Brain pericyte (primary cell): ENCODE measurements at places on chromosomes 5 and 9.

DNA sequence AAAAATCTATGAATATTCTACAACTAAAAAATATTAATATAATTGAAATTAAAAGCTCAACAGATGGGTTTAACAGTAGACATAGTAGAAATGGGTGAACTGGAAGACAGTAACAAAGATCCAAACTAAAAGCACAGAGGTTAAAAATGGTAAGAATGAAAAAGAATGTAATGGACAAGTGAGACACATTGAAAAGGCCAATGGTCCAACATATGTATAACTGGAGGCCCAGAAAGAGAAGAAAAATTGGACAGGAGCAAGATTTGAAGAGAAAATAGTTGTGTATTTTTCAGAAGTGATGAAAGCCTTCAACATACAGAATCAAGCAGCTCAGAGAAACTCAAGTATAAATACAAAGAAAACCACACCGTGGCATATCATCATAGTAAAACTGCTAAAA lies 58.6 kb downstream of the PCDHGC5 start:
- DNase-seq, result no peak

DNA sequence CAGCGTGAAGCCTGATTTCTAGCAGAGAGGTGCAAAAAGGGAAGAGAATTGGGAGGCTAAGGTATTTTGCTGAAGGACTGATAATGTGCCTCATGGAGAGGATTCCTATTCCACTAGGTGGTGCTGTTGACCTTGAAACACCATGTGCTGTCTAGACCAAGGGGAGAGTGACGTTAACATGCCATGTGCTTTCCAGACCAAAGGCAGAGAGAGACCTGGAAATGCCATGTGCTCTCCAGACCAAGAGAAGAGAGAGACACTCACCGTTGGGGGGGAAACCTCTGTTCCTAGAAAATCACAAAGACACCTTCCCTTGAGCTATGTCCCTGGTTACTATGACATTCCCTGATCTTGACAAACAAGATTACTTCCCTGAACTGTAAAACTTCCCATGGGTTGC lies 286.0 kb upstream of the TUSC1 start:
- DNase-seq, result peak; percentile 15

DNA sequence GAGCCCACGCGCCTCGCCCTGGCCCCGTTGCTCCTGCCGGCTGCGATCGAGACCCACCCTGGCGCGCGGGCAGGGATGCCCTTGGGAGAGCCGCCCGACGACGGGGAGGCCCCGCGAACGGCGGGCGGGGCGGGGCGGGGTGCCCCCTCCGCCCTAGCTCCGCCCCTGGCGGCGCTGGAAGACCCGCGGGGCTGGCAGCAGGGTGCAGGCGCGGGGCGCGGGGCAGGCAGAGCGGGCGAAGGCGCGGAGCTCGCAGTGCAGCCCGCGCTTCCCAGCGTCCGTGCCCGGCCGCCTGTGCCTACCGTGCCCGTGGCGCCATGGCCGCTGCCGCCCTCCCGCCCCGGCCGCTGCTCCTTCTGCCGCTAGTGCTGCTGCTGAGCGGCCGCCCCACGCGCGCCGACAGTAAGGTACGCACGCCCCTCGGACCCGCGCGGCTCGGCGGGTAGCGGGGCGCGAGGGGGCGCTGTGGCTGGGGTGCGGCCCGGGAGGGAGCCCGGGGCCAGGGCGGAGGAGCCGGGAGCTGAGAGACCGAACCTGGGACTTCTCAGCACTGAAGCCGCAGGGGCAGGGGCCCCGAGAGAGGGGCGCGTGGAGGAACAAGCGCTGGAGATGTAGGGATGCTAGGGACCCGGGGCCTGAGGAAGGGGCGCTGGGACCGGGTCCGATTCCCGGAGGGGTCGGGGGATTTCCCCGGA lies at the start of gene OLFML2A:
OLFML2A (plus strand) TSS at position 180 of the 695 bp plus-strand sequence; CDS start at position 318, 138 bp downstream.
- DNase-seq, result no peak

GRCh38 chr9:4538621-4539020 lies 48.4 kb downstream of the SLC1A1 start:
- no peak for DNase-seq

DNA sequence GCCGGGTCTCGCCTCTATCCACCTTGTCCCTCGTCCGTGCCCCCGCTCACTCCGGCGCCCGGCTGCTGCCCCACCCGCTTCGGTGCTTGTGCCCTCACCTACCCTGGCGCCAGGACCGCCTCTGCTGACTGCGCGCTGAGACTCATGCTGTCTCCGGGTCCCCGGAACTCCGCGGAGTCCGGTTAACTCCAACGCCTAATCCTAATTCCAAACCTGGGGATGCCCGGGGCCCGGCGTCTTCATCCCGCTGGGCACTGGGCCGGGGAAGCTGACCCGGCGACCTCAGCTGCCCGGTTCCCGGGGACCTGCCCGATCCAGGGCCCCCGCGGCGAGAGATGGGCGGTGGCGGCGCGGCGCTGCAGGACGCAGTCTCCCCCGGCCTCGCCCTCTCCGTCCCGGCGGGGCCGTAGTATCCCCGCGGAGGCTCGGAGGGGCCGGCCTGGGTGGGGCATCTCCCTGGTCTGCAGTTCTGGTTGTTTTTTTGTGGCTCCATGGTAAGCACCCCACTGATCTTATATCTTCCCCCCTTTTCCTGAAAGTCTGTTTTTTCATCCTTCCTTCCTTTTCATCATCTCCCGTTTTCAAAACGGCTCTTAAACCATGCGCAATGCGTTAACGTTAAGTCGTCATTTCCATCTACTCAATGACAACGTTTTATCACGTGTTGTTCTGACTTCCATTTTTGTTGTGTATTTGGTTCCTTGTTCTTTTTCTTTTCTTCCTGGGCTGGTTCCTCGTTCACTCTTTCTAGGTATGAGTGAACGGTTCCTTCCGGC lies 41.1 kb upstream of the PLEKHG4B start:
- no peak for DNase-seq

DNA sequence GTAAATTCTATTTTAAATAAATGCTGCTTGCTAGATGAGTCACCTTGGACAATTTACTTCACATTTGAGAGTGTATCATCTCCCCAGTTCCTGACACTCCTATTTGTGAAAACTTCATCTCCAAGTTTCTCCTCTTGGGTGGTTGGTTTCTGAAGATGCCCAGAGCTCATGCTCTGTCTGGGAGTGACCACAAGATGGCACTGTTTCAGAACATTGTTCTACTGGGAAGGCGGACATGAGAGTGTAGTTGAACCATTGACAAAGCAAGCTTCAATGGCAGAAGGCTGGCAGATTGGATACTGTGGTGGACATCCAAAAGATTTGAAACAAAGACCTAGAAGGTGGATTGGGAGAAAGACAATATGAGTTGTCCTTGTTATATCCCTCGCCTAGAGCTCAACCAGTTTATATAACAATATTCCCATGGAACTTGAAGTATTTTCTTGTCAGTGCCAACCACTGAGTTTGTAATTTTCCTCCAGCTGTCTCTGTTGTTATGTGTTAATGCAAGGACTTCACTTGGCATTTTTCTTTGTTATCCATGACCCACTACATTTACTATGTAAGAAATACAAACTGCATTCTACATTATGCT lies 234.3 kb upstream of the ANKH start:
- DNase-seq, result peak; percentile 6

- DNase-seq, result no peak
Measured at GRCh38 chr9:79123415-79123814, 448.4 kb upstream of the TLE4 start.

- no peak for DNase-seq
Measured at GRCh38 chr9:129586685-129587084, 34.2 kb downstream of the C9orf50 start.

DNA sequence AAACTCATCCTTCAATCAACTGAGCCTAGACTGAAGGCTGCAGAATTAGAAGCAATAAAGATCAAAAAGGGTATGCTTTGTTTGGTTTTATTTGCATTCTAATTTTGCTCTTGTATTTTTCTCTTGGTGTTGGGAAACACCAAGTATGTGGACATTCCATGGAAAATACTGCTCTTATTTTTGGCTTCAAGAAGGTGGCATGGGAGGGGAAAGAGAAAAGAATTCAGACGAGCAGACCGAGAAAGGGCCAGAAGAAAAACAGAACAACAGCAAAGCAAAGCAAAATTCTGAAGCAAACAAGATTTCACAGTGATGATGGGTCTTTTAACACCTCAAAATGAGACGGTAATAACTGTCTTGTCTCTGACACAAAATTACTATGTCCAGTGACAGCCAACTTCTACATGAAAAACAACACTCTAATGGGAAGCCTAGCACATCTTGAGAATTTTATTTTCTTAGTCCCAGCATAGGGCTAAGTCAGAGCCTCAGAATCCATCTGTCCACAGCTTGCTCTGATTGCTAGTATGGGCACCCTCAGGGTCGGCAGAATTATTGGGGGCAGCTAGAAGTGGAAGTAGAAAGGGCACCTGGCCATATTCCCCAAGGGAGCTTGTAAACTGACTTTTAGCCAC lies 26.8 kb downstream of the FREM1 start:
- no peak for DNase-seq

GRCh38 chr9:23751633-23752032 lies 74.4 kb downstream of the ELAVL2 start:
- no peak for DNase-seq

GRCh38 chr9:128072144-128073021 lies 4.4 kb downstream of the SLC25A25 start:
- DNase-seq, result peak; percentile 47

GRCh38 chr5:56717253-56717987 lies 97.9 kb upstream of the MAP3K1 start:
- no peak for DNase-seq

- DNase-seq, result no peak
Measured at GRCh38 chr5:124847907-124848306, 101.5 kb upstream of the ZNF608 start.

- DNase-seq, result no peak
Measured at GRCh38 chr9:13974891-13975290, 339.1 kb downstream of the NFIB start.

GRCh38 chr5:141647242-141647641 lies 4.0 kb downstream of the FCHSD1 start:
- DNase-seq, result no peak
